ENCODE measurements at places on chromosomes 5 and 9.

GRCh38 chr5:123455640-123456039 is 32.4 kb upstream of the CEP120 start:
- no peak for DNase-seq

GRCh38 chr9:72315510-72316311 is 49.3 kb downstream of the ZFAND5 start:
- peak; percentile 92 for DNase-seq

GRCh38 chr9:3795556-3795955 is 269.8 kb upstream of the RFX3 start:
- DNase-seq, result no peak

- peak; percentile 35 for DNase-seq
Measured at GRCh38 chr5:11791792-11792191, 112.5 kb downstream of the CTNND2 start.

- no peak for DNase-seq
Measured at GRCh38 chr5:175325681-175326080, 118.3 kb downstream of the DRD1 start.

- DNase-seq, result no peak
Measured at GRCh38 chr9:16152276-16153101, 599.6 kb downstream of the CCDC171 start.

GRCh38 chr5:35899800-35900199 is 38.6 kb downstream of the CAPSL start:
- no peak for DNase-seq

DNA sequence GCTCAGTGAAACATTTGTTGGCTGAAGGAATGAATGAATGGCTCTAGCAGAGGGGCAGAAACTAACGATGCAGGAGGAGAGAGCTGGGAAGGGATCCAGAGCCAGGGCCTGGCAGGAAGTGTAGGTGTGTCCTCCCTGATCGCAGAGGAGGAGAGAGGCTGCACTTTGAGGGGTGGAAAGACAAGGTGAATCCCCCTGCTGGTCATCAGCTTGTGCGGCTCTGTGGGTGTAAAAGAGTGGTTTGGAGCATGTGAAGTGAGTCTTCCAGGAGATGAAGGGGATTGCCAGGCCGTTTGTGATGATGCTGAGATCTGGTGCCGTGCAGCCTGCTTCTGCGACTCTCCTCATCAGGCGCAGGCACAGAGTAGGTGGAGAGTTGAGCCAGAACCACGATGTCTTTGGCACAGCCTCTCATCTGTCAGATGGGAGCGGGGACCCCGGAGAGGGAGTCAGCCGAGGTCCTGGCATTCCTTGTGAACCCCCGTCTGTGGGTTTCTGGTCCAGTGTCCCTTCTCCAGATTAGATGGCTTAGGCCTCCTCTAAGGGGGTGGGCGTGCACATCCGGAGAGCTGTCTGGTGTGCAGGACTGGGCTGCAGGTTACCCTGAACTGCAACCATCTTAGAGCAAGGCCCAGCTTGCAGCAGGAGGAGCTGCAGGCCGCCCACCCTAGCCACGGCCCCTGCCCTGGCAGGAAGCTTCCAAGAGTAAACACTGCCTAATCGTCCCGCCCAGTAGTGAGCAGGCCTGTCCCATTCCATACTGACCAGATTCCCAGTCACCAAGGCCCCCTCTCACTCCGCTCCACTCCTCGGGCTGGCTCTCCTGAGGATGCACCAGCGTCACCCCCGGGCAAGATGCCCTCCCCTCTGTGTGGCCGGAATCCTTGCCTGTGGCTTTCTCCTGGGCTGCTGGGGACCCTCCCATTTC is at the start of gene ADAMTS13:
Gene ADAMTS13, plus strand, starts transcription at position 753 of the 928 bp plus-strand sequence. Its CDS starts 77 bp downstream, at position 830.
- no peak for DNase-seq

- peak; percentile 18 for DNase-seq
Measured at GRCh38 chr9:90870621-90871326, 69.2 kb downstream of the SYK start.

DNA sequence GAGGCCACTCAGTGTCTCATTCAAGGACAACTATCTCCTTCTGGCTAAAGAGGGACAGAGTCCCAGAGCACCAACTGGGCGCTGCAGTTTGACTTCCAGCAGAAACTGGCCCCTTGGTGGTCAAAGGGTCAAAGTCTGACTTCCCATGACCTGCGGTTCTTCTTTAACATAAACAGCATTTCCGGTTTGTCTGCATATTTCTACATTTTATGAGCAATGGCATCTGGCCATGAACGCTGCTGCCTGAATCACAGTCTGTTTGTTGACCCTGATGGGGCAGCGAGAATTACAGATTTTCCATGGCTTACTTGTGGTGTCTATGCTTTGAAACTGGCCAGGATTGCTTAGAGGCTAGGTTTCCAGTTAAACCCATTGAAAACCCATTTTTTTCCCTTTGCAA is 1.3 kb downstream of the TNFSF15 start:
- DNase-seq, result peak; percentile 38

GRCh38 chr5:43839218-43839617 is 236.2 kb downstream of the NNT start:
- peak; percentile 15 for DNase-seq

GRCh38 chr5:42621662-42622061 is 135.0 kb upstream of the CCDC152 start:
- DNase-seq, result no peak

GRCh38 chr9:86945728-86946200 is 1.5 kb downstream of the GAS1 start:
- DNase-seq, result no peak

GRCh38 chr9:113990570-113990907 is 87.6 kb downstream of the AMBP start:
- no peak for DNase-seq

- peak; percentile 58 for DNase-seq
Measured at GRCh38 chr5:163504079-163504931, 1.1 kb upstream of the MAT2B start.

DNA sequence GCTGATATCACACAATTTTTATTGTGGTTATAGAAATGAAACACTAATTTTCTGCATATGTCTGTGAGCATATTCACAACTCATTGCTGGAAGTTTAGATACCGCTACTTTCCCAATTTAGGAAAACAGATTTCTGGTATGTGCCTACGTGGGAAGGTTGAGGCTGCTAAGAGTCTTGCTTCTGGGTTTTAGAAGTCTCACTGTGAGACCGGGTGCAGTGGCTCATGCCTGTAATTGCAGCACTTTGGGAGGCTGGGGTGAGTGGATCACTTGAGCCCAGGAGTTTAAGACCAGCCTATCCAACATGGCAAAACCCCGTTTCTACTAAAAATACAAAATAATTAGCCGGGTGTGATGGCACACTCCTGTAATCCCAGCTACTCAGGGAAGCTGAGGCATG is 39.6 kb downstream of the UBAP1 start:
- no peak for DNase-seq

DNA sequence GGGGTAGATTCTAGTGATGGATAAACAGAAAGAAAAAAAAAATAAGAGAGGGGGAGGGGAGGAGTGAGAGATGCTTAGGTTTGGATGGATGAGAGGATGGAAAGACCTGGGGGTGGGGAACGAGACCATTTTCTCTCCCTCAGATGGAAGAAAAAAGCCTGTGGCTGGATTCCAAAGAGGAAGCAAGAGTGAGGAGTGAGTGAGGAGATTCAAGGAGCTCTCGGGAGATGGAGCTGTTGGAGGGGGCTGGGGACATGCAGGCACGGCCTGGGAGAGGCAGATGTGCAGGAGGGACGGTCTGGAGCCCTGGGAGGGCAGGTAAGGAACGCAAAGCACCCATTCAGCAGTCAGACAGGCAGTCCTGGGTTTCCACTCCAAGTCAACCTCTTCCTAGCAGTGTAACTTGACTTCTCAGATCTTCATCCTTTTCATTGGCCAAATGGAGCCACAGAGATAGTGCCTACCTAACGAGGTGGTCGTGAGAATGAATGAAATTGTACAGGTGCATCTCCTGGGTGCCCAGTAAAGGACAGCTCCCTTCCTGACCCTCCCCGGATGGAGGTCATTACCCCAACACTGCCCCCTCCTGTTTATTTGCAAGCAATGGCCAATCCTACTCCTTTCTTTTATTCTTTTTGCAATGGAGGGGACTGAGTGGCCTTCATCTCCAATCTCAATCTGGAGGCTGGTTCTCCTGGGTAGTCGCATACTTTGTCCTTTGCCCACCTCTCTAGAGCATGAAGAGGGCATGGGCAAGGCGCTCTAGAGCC is 52.2 kb downstream of the PCDH1 start:
- no peak for DNase-seq

DNA sequence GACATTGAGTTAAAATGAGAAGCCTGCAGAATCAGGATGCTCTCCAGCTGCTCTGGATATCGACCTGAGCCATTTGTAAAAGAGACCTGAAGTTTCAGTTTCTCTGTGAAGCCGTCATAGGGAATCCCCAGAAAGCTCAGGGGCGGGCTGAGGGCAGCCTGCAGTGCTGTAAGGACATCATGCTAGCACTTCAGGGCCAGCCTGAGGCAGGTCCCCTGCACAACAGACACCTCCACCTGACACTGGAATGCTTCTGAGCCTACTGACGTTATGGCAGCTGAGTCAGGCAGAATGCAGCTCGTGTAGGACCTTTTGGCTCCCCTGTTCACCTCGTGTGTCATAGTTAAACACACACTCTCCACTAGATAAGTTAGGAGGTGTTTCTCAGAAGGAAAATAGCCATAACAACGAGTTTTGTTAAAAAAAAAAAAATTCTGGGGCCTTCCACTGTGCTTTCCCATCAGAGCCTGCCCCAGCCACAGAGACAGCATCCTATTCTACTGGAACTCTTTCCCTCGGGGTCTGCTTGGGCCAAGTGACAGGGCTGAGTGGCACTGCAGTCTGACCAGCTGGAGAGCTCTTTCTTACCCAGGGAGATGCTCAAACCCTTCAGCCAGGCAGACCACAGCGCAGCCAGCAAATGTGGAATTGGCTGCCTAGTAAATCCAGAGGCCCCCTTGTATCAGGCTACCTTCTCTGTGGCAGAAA is 354.9 kb downstream of the DIRAS2 start:
- no peak for DNase-seq

GRCh38 chr9:24118190-24118589 is 292.1 kb upstream of the ELAVL2 start:
- DNase-seq, result no peak

GRCh38 chr5:163437309-163438182 is at the start of gene CCNG1:
CCNG1 (plus strand) TSS chr5:163437595; CDS start chr5:163439257, 1,662 bp downstream.
- DNase-seq, result peak; percentile 94

- peak; percentile 27 for DNase-seq
Measured at GRCh38 chr9:81868145-81868544, 60.1 kb upstream of the SPATA31D4 start.

DNA sequence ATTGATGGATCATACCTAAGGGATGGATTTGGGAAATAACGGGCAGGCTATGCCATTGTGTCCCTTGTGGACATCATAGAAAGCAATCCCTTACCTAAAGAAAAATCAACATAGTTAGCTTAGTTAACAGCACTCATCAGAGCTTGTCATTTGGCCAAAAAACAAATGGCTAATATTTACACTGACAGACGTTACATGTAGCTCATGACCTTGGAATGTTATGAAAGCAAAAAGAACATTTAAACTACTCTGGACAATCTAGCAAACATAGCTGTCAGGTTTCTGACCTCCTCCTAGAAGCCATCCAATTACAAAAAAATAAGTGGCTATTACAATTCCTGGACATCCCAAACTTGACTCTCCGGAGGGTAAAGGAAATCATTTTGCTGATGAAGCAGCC is 23.8 kb downstream of the TMEM232 start:
- no peak for DNase-seq

DNA sequence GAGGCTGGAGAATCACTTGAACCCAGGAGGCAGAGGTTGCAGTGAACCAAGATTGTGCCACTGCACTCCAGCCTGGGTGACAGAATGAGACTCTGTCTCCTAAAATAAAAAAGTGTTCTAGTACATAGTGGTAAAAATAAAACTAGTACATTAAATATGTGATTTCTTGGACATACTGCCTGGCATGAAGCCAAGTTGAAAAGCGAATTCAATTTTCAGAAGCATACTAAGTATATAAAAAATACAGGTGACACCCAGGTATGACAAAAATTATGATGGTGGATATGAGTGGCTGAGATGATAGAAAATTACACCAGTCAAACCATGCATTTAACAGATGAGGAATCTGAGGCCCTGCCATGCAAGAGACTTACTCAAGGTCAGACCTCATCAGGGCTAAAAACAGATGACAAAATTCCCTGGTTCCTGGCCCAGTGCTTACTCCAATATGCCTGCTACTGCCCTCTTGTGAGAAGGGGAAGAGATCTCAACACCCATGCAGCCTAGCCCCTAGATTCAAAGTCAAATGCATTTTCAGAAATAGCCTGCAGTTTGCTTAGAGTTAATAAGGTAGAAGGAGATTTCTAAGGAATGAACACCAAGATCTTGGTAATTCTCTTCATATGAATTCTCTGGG is 46.6 kb upstream of the GNPDA1 start:
- no peak for DNase-seq

DNA sequence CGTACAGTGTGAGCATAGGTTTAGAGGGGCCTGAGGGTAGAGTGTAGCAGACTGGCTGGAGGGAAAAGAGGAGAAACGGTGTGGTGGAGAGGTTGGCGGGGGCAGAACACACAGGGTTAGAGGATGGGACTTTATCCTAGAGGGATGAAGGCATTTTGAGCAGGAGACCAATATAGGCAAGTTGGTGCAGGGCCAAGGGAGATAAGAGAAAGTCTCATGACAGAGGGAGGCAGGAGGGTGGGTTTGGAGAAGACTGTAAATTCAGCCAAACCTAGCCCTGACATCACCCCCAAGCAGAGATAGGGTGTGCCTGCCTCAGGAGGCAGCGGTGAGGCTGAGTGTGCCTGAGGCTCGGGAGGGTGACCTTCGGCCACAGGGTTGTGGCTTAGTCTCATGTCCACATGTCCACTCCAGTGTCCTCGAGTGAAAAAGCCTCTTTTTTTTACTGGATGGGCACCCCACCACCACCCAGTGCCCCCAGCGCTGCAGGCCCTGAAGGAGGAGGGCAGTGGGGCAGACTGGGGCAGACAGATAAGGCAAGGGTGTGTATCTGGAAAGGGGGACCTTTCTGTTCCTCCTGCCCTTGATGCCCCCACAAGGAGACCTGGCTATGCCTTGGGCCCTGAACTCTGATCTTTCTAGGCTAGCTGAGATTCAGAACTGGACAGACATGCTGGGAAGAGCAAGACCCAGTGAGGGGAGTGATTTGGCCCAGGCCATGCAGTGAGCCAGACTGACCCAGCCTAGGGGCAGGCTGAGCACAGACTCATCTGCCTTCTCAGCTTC is 108.7 kb downstream of the RGS3 start:
- DNase-seq, result no peak

DNA sequence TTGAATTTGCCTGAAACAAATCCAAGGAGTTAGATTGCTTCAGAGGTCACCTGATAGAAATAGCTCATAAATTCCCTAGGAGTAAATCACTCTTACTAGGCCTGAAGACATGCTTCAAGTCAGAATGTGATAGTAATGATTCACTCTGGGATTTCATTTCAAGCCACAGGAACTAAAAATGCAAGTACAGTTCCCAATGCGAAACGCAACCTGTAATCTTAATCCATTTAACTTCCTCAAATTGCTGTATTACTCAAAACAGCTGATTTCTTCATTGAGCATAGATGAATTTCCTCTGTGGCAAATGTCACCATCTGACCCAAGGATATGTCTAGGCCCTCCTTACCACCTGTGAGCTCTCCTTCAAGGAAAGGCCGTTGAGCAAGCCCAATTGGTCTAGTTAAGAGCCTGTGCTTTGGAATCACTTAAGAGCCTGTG is 32.1 kb upstream of the IL6ST start:
- no peak for DNase-seq
